ENCODE measurements at places on chromosomes 13 and 19.

DNA sequence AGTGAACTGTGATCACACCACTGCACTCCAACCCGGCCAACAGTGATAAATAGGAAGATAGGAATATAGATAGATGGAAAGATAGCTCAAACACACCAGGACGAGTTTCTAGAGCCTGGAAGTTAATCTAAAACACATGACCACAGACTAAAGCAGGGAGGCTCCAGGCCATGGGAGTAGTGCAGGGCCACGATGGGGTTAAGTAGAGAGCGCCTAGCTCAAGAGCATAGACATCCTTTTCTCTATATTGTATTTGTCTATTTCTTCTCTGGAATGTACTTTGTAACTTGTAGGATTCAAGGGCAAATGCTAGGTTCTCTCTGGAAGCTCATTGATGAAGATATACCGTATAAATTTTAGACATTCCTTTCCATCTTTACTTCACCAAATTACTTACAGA lies 69.6 kb downstream of the ZAR1L start:
- DNase-seq = no peak

- no peak for DNase-seq
Measured at GRCh38 chr19:907183-907853, 5.7 kb downstream of the R3HDM4 start.

GRCh38 chr19:43651758-43652545 lies 12.3 kb upstream of the CADM4 start:
- peak; percentile 76 for DNase-seq

DNA sequence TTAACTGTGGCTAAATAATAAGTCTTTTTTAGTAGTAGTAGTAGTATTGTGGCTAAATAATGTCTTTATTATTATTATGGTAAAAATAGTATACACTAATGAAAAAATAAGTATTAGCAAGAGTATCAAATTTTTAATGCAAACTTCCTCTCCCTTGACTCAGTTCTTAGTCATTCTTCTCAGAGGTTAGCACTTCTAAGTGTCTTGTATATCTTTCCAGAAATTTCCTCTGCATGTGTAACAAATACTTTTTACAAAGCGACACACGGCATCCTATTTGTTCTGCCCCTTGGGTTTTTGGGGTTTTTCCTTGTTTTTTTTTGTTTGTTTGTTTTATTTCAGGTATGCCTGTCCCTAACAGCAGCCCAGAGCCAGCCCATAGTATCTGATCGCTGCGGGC lies 20.9 kb downstream of the SIN3B start:
- no peak for DNase-seq

DNA sequence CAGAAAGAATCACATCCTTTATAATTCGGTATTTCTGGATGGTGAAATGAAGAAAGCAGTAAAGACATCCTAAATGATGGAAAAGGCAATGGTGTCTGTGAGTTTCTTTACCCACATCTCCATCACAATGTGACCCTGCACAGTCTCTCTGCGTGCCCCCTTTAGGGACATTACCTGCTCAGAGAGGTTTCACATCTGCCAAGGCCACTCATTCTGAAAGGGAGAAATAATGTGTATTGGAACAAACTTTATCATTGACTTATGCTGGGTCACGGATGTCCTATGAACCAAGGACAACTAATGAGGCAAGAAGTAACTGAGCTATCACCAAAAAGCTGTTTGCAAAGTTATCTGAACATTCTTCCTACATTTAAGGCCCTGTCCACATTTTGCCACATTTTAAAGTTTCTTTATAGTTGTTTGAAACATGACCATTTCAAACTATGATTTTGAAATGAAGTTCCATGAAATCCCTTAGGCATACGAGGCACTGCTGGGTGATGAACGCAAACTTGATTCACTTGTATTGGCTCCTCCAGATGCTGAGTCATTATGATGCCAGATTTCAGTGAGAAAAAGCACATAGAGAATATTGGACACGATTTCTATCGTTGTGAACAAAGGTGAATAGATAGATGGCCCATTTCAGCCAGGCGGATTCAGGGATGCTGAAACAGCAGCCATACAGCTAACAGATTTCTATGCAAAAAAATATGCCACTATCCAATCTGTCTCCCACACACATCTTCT lies 63.5 kb upstream of the HMGB1 start:
- no peak for DNase-seq

GRCh38 chr13:40016953-40017660 lies 361.6 kb downstream of the COG6 start:
- DNase-seq = no peak

- DNase-seq = no peak
Measured at GRCh38 chr13:90510319-90510718, 837.2 kb upstream of the MIR17HG start.

DNA sequence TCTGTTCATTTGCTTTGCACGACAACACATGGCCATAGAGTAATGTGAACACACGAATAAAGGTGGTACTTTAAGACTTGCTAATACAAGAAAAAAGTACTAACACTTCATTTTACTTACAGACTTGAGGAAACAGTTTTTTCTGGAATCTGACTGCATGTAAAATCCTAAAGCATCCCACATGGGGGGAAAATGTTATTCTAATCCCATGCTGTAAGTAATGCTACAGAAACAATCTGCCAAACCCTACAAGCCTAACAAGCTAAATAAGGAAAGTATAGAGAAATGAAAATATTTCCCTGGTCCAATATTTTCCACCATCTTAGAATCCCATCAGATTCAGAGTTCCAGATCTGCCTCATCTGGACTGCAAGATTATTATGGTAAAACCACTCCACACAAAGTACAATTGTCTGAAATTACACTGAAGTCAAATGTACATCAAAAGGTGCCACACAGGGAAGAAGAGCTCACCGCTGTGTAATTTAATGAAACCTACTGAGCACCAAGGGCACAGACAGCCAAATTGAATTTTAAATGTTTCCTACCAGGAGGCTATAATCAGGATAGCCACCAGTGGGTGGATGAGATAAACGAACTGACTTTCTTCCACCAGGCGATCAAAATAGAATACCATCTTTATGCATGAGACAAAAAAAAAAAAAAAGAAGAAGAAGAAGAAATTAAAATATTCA lies 22.0 kb downstream of the LHFPL6 start:
- no peak for DNase-seq

- no peak for DNase-seq
Measured at GRCh38 chr19:18992696-18993095, 40.6 kb downstream of the SUGP2 start.

GRCh38 chr13:62524498-62524897 lies 1108.8 kb upstream of the PCDH20 start:
- DNase-seq = no peak

DNA sequence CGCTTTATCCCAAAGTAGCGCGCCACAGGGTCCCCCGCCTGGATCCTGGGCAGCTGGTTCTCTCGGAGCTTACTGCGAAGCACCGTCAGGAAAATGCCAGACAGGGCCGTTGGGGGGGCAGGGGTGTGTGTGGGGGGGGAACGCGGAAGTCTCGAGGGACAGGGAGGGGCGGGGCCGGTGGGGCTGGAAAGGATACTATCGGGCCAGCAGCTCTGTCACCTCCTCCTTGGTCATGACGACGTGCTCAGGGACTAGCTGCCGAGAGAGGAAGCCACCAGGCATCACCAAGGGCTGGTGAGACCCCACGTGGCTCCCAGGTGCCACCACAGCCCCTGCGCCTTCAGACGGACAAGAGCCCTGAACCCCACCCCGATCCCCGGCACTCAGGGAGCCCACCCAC lies 5.3 kb downstream of the POLR2E start:
- DNase-seq = no peak

- DNase-seq = no peak
Measured at GRCh38 chr13:40385858-40386180, 280.6 kb downstream of the FOXO1 start.

DNA sequence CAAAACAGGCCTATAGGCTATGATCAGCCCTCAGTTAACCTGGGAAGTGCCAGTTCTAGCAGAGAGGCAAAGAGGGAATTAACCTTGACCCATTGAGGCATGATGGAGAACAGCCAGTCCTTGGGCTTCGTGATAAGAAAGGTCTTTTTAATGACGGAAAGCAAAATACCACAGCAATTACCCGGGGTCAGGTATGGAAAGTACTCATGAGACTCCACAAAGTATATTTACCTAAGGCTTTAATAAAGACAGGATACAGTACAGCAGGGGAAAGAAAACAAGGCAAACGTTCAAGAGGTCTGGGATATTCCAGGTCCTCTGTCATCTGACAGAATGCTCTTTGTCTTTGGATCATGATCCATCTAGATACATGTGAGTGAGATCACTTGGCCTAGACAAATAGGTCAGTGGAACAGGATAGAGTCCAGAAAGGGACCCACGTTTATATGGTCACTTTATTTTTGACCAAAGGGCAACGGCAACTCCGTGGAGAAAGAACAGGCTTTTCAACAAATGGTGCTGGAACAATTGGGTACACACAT lies 52.2 kb downstream of the WDFY2 start:
- no peak for DNase-seq

DNA sequence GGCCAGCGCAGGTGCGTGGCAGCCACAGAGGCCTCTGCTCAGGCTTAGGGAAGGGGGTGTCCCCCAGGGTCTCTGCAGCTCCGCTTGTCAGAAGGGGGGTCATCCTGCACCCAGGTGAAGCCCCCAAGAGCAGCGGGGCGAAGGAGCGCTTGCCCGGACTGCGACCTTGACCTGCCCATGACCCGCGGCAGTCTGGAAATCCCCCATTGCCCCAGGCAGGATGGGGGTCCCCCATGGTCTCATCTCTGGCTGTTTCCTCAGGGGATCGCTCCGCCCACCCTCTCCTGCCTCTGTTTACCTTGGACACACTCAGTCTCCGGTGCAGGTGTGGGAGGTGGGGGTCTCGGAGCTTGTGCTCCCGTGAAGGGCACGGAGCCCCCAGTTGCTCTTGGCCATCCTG lies 82.7 kb downstream of the KDM4B start:
- no peak for DNase-seq

DNA sequence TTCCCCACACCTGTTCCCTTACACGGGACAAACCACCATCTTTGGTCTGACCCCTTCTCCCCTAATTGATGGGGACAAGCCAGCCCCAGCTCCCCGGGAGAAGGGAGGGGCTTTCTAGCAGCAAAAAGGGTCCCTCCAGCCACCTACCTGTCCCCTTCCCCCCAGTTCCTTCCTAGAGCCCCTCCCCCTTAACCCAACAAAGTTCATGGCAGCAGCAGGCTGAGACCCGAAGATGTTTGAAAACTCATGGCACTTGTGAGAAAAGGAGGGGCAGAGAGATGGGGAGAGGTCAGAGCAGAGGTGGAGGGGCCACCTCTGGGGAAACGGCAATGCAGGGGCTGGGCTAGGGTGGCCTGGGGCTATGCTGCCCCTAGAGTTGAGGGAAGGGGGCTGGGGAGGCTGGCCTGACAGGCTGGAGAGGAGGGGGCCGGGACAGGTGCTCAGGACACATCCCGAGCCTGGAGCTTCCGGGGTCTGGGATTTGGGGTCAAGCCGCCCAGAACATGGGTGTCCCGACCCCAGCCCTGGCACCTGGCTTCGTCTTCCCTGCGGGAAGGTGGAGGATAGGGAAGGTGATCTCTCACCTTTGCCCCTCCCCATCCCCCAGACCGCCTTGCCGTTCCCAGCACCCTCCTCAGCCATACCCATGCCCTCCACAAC lies 12.5 kb upstream of the ASF1B start:
- DNase-seq = no peak

DNA sequence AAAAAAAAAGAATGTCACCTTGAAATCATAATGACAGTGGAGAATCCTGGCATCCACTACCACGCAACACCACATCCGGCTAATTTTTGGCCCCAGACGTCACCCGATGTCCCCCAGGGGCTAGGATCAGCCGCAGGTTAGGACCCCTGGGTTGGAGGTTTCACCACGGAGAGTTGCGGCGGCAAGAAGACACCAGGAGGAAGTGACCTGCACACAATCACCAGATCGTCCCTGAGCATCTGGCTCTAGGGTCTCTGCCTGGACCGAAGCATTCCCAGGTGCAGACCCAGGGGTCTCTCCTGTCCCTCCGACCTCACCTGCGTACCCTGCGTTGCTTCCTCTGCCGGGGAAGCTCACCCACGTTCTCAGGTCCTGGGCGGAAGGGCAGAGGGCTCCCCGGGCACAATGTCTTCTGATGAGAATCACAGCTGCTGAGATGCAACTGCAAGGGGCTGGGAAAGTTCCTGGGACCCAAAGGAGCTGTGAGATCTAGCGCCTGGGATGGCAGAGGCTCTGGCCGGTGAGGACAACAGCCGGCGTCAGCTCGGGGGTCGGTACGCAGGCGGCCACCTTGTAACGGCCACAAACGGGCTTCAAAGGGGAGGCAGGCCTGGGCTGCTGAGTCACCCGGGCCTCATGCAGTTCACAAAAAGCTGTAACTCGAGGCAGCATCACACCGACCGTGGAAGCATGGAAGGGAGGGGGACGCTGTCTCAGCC lies 111.2 kb downstream of the GADD45B start:
- DNase-seq = no peak

- no peak for DNase-seq
Measured at GRCh38 chr19:4042731-4043082, 24.0 kb downstream of the ZBTB7A start.

GRCh38 chr13:61387694-61388093 lies 28.0 kb downstream of the PCDH20 start:
- no peak for DNase-seq
